ENCODE measurements at places on chromosomes 1 and 21.

- DNase-seq: no peak
These were observed 23.3 kb upstream of the OTUD3 start for GRCh38 chr1:19858893-19859292.

DNA sequence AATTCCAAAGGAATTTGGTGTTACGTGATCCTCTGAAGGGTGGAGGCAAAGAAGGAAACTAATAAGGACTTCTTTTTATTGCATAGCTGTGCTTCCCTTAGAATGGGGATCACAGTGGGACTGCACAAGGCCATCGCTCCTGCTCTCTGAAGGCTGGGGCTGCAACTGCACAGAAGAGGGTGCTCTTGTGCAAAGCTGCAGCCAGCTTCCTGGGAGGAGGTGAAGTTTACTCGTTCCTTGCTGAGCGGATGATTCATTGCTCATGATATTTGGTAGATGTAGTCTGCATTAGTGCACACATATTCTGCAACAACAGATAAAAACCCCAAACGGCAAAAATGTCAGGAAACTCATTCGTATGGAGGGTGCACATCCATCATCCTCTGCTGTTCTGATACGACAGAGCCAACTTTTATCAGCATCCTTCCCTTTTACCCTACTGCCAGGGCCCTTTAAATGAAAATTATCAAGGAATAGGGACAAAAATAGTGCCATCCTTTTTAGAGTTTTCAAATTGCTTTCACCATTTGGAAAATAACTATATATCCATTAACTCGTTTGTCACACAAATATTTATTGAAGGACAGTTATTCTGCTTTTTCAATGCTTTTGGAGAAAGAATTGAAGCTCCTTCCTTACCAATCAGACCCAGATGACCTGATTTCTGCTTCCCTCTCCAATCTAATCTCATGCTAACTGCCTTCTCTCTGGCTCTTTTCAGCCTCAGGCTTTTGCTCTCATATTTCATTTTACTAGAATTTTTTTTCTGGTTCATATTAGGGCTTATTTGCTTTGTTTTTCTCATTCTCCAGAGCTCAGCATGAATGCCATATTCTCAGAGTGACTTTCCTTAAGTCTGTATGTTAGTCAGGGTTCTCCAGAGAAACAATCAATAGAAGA lies 263.6 kb downstream of the DUSP10 start:
- peak; percentile 69 for DNase-seq

DNA sequence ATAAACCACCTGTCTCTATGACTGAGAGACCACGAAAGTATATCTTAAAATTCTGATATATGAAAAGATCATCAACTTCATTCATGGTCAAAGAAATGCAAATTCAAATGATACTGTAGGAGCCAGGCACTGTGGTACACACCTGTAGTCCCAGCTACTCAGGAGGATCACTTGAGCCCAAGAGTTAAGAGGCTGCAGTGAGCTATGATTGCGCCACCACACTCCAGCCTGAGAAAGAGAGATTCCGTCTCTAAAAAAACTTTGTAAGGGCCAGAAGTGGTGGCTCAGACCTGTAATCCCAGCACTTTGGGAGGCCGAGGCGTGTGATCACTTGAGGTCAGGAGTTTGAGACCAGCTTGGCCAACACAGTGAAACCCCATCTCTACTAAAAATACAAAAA lies 17.0 kb downstream of the RERE start:
- no peak for DNase-seq

- no peak for DNase-seq
These were observed 479.2 kb upstream of the USP24 start for GRCh38 chr1:55694310-55694801.

- DNase-seq: no peak
These were observed 29.1 kb downstream of the STPG1 start for GRCh38 chr1:24384251-24385090.

- DNase-seq: peak; percentile 8
These were observed 474.4 kb downstream of the FAM72C start for GRCh38 chr1:143497374-143497747.

GRCh38 chr1:101235696-101236515 lies 913 bp upstream of the S1PR1 start:
- DNase-seq: peak; percentile 78

DNA sequence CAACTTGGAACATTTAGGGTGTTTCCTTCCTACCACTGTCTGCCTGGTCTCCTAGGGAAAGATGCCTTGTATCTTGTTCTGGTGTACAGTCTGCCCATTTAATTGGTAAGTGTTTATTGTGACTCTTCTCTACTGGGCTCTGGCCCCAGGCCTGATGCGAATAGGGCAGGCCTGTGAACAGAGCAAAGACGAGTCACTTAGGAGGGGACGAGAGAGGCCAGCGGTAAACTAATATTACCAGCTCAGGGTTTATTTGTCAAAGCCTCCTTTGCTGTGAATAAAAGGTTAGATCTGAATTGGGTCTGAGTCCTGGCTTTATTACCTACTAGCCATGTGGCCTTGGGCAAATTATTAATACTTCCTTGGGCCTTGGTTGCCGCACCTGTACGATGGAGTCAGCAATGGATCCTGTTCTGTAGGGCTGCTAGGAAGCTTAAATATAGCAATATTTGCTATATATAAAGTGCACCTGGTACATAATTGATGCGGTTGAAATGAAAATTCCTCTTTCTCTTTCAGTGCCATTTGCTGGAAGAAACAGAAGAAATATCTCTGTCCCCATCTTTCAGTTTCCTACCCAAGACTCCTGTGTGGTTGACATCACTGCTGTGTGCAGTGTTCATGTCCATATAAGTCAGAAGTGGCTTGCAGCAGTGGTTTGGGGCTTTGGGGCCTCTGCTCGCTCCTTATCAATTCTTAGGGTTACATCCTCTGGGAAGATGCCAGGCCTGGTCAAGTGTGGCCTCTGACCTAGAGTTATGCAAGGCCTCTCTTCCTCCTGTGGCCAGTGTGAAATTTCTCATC lies 32.4 kb downstream of the MAPKAPK2 start:
- no peak for DNase-seq

- peak; percentile 62 for DNase-seq
These were observed 23.2 kb upstream of the ARHGEF16 start for GRCh38 chr1:3431266-3431665.

GRCh38 chr1:20729155-20729931 lies 3.2 kb downstream of the SH2D5 start:
- no peak for DNase-seq

DNA sequence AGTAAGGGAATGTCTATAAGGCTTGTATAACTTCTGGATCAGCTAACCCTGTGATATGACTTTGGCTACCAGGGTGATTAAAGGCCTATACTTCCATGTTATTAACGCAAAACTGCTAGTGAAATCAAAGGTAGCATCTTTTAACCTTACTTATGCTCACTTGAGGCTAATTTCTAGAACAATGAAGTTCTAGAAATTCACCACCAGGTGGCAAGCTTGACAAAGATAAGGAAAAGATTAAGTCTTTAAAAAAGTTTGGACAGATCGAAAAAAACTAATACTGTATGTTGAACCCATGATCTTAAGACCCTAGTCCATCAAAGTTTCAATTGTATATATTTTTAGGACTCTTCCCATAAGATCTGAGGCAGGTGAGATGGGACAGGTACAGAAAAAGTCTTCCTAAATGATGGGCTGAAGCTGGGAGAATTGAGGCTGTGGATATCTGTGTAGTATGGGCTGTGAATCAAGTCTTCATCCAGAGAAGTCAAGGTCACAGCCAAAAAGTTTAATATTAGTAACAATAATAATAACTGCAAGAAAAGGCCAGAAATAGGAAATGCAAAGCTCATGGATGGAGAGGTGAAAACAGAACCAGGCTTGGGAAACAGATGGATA lies 18.8 kb downstream of the KYAT3 start:
- peak; percentile 43 for DNase-seq

- no peak for DNase-seq
These were observed 32.5 kb downstream of the THAP3 start for GRCh38 chr1:6657138-6657537.

GRCh38 chr1:228089519-228090380 lies 7.2 kb downstream of the ARF1 start:
- no peak for DNase-seq

- DNase-seq: no peak
These were observed 15.9 kb upstream of the LRRC8C start for GRCh38 chr1:89616844-89617627.

- DNase-seq: no peak
These were observed 11.3 kb downstream of the LDLRAD2 start for GRCh38 chr1:21823206-21823979.

GRCh38 chr1:187275985-187276575 lies 447.3 kb downstream of the PLA2G4A start:
- DNase-seq: no peak

GRCh38 chr1:9719978-9720722 lies 68.6 kb downstream of the PIK3CD start:
- DNase-seq: peak; percentile 31

DNA sequence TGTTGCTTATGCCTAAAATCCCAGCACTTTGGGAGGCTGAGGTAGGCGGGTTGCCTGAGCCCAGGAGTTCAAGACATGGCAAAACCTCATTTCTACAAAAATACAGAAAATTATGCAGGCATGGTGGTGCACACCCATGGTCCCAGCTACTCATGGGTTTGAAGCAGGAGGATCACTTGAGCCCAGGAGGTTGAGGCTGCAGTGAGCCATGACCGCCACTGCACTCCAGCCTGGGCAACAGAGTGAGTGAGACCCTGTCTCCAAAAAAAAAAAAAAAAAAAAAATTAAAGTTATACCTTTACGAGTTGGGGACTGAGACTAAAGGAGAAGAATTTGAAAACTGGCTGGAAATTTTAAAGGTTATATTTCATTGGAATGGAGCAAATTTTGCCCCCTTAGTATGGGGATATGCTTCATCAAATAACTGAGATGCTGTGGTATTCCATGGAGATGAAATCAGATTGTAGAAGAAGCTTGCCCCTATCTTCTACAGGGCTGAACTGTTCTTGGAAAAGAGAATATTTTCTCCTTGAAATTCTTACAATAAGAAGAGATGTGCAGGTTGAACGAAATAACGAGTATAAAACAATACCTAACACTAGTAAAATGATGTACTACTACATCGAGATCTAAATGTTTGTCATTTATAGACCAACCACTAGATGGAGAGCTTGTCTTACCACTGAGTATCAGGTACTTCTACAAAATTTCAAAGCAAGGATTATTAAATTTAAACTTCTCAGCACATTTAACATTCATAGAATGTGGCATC lies 34.9 kb upstream of the SCYL3 start:
- peak; percentile 54 for DNase-seq

DNA sequence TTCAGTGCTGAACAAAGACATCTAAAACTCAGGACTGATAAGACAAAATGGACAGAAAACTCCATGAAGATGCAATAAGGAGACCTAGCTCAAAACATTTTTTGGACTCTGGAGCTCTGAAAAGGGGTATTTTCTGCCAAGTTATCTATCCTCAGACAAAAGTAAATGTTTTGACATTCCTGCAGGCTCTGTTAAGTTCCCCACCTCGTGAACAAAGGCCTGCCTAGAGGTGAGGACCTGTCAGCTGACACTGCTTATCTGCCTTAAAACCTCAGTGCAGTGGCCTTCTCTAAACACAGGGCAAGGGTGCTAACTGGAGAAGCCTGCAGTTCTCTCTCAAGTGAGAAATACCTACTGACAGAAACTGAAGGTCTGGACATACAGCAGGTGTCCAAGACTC lies 41.1 kb downstream of the COLGALT2 start:
- DNase-seq: peak; percentile 61

DNA sequence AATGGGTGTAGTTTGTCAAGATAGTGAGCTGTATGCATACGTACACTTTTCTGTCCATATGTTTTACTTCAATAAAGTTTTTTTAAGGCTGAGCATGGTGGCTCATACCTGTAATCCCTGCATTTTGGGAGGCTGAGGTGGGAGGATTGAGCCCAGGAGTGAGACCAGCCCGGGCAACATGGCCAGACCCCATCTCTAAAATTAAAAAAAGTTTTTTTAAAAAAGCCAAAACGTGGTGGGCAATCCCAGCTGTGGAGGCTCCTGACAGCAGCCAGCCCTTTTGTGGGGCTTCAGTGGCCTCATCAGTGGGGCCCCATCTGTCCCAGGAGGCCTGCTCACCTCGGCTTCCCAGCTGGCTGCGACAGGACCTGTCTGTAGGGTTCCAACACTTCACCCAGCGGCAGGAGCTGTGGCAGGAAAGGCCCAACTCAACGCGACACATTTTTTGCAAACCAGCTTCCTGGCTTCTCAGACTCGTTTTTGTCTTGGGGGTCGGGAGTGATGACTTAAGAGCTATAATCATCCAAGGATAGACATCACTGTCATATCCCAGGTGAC lies 56.9 kb upstream of the LBR start:
- DNase-seq: no peak

- DNase-seq: no peak
These were observed 723.0 kb downstream of the PTPRU start for GRCh38 chr1:29959356-29959755.

- no peak for DNase-seq
These were observed 61.5 kb downstream of the RUNX1 start for GRCh38 chr21:34987501-34988072.

DNA sequence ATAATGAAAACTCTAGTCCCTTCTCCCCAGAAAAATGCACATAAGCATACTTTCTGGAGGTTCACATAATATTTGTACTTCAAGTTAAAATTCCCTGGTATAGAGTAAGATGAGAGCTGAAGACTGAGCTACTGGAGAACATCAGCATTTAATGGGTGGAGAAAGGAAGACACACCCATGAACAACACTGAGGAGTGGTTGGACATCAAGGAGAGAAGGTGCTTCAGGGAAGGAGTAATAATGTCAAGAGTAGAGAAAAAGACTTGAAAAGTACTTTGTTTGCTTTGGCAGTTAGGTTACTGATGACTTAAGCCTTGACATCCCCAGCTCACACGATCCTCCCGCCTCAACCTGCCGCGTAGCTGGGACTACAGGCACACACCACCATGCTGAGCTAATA lies 21.9 kb downstream of the PEA15 start:
- no peak for DNase-seq

DNA sequence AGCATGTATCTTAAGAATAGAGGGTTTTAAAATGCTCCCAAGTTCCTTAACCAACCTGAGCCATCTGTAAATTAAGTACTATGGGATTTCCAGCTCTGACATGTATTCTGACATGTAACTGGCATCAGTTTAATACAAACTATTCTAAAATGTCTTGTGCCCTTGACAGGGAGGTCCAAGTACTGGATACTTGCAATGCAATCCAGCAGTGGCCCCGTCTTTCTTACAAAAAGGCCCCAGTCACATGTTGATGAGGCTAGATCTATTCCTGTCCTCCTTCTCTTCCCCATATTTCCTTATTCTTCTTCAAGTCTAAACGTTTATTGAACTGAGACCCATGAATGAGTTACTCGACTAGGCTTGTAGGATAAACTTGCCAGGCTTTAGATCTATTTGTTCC lies 46.4 kb downstream of the MRPL39 start:
- no peak for DNase-seq

DNA sequence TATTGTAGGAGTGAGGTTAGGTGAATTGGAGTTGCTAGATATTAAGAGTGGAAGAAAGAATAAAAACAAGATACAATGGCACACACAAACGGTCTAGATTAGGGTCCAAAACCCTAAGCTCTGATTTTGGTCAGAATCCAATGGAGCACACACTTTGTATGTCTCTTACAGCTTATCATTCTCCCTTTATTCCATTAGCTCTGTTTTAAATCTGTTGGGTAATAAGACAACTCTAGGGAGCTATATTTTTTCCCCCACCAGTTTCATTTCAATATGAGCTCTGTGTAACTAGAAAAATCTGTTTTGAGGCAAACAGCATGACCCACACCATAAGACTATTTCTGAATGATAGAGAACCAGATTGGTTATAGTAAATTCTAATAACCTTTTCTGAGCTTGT lies 465.6 kb downstream of the ADGRL2 start:
- no peak for DNase-seq

Data from neural progenitor cell (in vitro differentiated cells).